ENCODE measurements at places on chromosomes 16 and 17. TPM values are rescaled to one million over a fixed set of nuclear protein-coding genes. Genes with fewer than 3 reads are reported as not detected.

GRCh38 chr17:4766201-4766600, 5.5 kb upstream of the TM4SF5 start:
- H3K27me3 ChIP-seq, result peaks cover 10% of the 10 kb centered on the region
- H3K4me3 ChIP-seq, result no peak overlapping the region
- H3K36me3 ChIP-seq, result no peaks in the 10 kb centered on the region
- no peak for DNase-seq
- H3K4me1 ChIP-seq, result peaks cover 7% of the 10 kb centered on the region

DNA sequence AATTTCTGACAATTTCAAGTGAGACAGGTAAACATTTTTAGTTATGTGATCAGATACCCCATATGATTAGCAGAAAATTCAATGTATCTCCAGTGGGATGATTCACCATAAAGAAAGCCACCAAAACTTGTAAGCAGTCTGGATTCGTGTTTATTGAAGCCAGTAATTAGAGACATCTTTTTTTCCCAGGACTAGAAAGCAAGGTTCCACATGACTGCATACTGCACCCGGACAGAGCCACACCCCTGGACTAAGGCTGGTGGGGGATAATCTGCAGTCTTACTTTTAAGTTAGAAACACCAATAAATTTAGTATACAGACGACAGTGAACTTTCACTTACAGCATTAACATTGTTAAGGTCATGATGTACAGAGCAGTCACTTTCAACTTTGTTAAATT, 24.2 kb upstream of the CMTM4 start:
- H3K4me3 ChIP-seq, result no peak overlapping the region
- H3K27ac ChIP-seq, result no peak overlapping the region
- H3K27me3 ChIP-seq, result no peaks in the 10 kb centered on the region

- no peak overlapping the region for H3K4me3 ChIP-seq
- peaks cover 3% of the 10 kb centered on the region for H3K4me1 ChIP-seq
- no peaks in the 10 kb centered on the region for H3K27me3 ChIP-seq
- H3K27ac ChIP-seq, result no peak overlapping the region
- peaks cover 4% of the 10 kb centered on the region for H3K36me3 ChIP-seq
These were observed 7.7 kb upstream of the MBTPS1 start for GRCh38 chr16:84124257-84125073.

HOXB6 gene
- total RNA-seq, result 0.33 TPM

SHISA9 gene
- not detected for total RNA-seq

GHDC gene
- 14.4 TPM for total RNA-seq

RABEP1 gene
- total RNA-seq, result 57.3 TPM

GRCh38 chr17:20805751-20806150, 226.2 kb downstream of the CDRT15L2 start:
- H3K4me1 ChIP-seq, result no peaks in the 10 kb centered on the region
- no peak overlapping the region for H3K27ac ChIP-seq
- no peak for DNase-seq
- H3K36me3 ChIP-seq, result no peaks in the 10 kb centered on the region
- H3K4me3 ChIP-seq, result no peak overlapping the region

CCDC40 gene
- 0.37 TPM for total RNA-seq

DNA sequence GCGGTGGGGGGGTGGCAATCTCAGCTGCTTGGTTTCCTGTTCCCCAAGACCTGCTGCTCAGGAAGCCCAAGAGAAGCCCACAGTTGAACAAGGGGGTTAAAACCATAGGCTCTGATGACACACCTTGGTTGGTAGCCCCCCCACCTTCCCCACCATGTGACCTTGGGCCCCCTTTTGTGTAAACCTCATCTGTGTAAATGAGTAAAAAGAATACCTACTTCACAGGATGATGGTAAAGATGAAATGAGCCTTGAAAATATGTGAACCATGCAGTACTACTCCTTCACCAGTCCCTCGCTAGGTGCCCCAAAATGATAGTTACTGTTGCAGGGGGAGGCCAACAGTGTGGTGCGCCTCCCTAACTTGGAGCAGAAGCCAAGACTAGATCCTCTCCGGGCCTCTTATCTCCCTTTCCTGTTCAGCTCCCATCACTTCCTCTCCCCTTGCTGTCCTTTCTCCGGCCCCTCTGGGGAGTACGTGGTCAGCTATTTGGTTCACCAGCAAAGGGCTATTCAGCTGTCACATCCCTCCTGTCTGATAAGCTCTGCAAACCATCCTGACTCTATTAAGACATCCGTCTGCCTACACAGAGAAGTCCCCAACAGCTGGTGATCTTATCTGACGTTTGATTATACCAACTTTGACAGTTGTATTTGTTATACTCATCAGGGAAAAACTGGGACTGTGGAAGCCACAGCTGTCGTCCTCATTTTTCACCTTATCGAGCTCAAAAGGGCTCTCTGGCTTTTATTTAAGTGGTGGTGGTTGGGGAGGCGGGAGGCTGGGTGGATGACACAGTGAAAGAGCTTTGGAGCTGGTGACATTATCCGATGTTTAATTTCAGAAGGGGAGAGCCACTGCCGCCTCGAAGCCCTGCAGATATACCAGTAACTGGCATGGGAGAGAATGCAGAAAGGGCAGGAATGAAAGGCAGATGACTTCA, 19.9 kb downstream of the DCAKD start:
- no peak overlapping the region for H3K27ac ChIP-seq
- H3K36me3 ChIP-seq, result peaks cover 25% of the 10 kb centered on the region
- H3K4me1 ChIP-seq, result no peaks in the 10 kb centered on the region
- no peak for DNase-seq
- no peak overlapping the region for H3K4me3 ChIP-seq

PNMT gene
- total RNA-seq, result not detected

- DNase-seq, result no peak
- no peak overlapping the region for H3K27ac ChIP-seq
- no peak overlapping the region for H3K4me3 ChIP-seq
- H3K36me3 ChIP-seq, result no peaks in the 10 kb centered on the region
- H3K27me3 ChIP-seq, result peaks cover 17% of the 10 kb centered on the region
These were observed 47.9 kb upstream of the NLK start for GRCh38 chr17:27994586-27994985.

DNA sequence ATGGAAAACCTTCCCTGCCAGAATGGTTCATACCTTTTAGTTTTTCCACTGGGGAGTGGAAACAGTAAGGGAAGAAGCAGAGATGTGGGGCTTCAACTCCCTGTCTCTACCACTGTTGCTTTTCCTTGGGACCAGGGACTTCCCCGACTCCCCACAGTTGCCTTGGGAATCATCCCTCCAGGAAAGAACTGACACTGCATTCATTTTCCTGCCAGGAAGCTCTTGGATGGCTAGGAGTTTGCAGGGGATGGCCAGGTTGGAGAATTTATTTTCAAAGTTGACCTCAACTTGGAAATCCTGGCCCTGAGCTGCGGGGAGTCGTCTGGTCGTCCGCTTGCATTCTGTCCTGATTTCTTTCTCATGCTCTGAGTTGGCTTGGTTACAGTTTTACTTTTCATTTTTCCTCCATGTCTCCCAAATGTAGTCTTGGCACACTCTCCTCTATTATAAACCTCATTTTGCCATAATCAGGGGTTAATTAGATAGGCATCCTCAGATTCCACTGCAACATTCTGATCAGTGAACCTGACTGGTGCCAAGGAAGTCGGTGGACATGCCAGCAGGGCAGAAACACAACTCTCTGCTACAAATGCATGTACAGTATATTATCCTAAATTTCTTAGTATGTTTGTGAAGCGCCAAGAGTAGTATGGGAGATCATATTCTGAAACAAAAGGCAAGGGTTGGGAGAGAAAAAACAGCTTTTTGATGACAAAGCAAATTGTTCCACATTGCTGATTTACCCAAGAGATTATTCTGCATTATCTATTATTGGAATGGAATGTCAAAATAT, 220.5 kb upstream of the XYLT1 start:
- no peak overlapping the region for H3K4me3 ChIP-seq
- no peak for DNase-seq
- H3K4me1 ChIP-seq, result no peaks in the 10 kb centered on the region
- no peak overlapping the region for H3K27ac ChIP-seq
- H3K36me3 ChIP-seq, result no peaks in the 10 kb centered on the region

DNA sequence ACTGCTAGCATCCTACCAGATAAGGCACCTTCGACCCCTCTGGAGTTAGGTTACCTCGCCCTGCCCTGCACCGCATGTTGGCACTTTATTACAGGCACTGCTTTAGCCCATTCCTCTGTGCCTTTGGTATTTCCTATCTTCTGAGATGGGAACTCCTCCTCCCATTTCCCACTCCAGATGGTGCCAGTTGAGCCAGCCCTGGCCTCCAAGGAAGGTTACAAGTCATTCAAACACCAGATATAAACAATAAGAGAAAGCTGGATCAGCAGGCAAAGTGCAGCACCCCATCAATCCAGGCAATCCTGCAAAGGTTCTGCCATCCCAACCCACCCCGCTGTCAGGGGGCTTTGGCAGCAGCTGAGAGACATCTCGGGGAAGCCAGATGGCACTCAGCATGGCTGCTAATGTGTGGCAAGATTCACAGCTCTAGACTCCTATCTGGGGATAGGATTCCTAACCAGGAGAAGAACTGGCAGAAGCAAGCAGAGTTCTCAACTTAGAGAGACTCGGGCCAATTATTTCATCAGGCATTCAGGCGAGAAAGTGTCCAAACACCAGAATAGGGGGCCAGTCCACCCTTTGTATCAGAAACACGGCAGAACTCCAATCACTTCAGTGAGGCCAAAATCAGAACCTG, 113.0 kb downstream of the COPRS start:
- no peak for DNase-seq
- H3K4me1 ChIP-seq, result peaks cover 2% of the 10 kb centered on the region
- no peak overlapping the region for H3K4me3 ChIP-seq
- H3K36me3 ChIP-seq, result no peaks in the 10 kb centered on the region
- H3K27me3 ChIP-seq, result peaks cover 36% of the 10 kb centered on the region
- H3K27ac ChIP-seq, result no peak overlapping the region

ZNF500 gene
- total RNA-seq, result 16.1 TPM

Measured in activated CD4-positive, alpha-beta T cell treated with anti-CD3 and anti-CD28 coated beads, Interleukin-2, amount 10 ng/mL, durations not matched to agents 24 days and 14 days (primary cell).